ENCODE measurements at places on chromosomes 3 and 15. TPM values are rescaled to one million over a fixed set of nuclear protein-coding genes. Genes with fewer than 3 reads are reported as not detected.

The LSM3 gene
- 15.6 TPM for total RNA-seq

DNA sequence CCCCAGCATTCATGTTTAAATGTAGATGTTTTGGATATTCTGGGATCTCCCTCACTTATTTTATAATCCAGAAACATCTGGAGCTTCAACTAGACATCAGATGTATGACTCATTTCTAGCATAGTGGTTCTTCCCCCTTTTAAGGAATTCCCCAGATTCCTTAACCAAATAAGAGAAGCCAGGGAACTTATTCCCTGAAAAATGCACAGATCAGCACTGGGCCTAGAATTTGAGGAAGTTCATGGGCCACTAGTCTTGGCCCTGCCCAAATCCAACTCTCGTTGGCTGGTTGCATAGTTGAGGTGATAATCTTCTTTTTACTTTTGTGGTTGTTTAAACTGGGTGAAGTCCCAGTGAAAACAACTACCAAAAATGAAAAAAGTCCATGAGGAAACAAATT, 20.4 kb downstream of the RARRES1 start:
- H3K4me1 ChIP-seq: peaks cover 23% of the 10 kb centered on the region
- peaks cover 29% of the 10 kb centered on the region for H3K36me3 ChIP-seq

DNA sequence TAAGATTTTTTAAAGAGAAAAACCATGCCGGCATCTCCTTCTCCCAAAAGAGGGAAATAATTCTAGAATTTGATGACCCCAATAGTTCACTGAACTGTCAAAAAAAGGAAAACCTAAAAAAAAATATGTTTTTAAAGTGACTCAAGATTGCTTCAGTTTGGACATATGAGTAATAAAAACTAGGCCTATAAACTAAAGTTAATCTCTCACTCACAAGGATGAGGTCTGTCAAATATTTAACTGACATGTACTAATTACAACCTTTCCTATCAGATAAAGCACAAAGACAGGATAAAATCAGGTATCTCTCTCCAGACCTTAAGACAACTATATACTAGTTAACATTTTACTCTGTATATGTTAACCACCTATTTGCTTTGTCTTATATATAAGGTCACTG, 231.9 kb downstream of the NSUN3 start:
- DNase-seq: no peak
- H3K4me3 ChIP-seq: no peak overlapping the region
- no peaks in the 10 kb centered on the region for H3K27me3 ChIP-seq
- no peak overlapping the region for H3K27ac ChIP-seq
- no peaks in the 10 kb centered on the region for H3K4me1 ChIP-seq

GRCh38 chr3:38980938-38981337, 70.8 kb downstream of the SCN11A start:
- no peaks in the 10 kb centered on the region for H3K36me3 ChIP-seq
- H3K4me3 ChIP-seq: no peak overlapping the region
- H3K27me3 ChIP-seq: no peaks in the 10 kb centered on the region
- no peaks in the 10 kb centered on the region for H3K4me1 ChIP-seq
- no peak overlapping the region for H3K27ac ChIP-seq
